Left colon (tissue), 2 donors: ENCODE measurements at places on chromosomes 7 and 10. TPM values are rescaled to one million over a fixed set of nuclear protein-coding genes. Genes with fewer than 3 reads are reported as not detected.

DNA sequence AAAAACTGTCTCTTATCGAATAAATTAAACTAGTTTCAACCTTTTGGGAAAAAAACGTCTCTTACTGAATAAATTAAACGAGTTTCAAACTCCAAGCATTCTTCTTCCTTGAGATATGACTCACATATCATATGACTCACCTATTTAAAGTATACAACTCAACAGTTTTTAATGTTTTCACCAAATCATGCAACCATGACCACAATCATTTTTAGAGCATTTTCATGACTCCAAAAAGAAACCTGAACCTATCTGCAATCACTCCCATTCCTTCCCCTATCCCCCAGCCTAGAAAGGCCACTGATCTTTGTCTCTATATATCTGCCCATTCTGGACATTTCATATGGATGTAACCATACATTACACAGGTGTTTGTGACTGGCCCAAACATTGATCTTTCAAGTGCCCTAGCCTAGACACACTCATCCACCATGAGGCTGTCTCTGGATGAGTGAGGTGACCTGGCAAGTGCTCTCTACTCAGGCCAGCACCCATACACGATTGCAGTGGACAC is 115.3 kb downstream of the PIP4K2A start:
- no peak for DNase-seq

DNA sequence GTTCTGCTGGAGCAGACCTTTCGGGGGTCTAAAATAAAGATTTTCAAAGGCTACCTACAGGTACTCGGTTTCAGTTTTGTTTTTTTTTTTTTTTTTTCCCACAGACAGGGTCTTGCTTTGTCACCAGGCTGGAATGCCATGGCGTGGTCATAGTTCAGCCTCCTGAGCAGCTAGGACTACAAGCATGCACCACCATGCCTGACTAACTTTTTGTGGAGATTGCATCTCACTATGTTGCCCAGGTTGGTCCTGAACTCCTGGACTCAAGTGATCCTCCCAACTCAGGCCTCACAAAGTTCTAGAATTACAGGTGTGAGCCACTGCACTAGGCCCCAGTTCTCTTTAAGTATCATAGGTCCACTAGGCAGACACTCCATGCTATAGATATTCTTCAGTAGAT is 34.5 kb downstream of the BAMBI start:
- DNase-seq = no peak

JAKMIP3 gene
- 0.14 TPM for total RNA-seq

- DNase-seq = no peak
Observed at GRCh38 chr10:17134737-17135260, 5.2 kb upstream of the CUBN start.

NT5C2 gene
- total RNA-seq = 99.3 TPM
